ENCODE measurements at places on chromosomes 11 and 22.

DNA sequence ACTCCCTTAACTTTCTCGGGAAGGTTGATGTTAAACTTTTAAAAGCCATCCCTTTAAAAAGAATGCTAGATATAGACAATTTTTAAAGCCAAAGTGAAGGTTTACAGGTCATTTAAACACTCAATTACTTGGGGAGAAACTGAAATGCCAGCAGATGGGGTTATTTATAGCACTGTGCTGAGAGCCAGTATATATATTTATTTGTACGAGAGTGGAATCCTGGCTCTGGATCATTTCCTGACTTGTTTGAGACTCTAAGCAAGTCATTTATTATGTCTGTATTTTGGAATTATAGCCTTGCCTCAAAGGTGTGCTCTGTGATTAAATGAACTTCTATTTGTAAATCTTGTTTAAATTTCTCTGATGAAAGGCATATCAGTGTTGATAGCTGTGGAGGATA, 6.8 kb upstream of the ZBED5 start:
- no peak for DNase-seq

- DNase-seq, result no peak
Measured at GRCh38 chr11:119530509-119530908, 107.5 kb upstream of the THY1 start.

- DNase-seq, result no peak
Measured at GRCh38 chr11:133966172-133966651, 9.4 kb upstream of the IGSF9B start.

DNA sequence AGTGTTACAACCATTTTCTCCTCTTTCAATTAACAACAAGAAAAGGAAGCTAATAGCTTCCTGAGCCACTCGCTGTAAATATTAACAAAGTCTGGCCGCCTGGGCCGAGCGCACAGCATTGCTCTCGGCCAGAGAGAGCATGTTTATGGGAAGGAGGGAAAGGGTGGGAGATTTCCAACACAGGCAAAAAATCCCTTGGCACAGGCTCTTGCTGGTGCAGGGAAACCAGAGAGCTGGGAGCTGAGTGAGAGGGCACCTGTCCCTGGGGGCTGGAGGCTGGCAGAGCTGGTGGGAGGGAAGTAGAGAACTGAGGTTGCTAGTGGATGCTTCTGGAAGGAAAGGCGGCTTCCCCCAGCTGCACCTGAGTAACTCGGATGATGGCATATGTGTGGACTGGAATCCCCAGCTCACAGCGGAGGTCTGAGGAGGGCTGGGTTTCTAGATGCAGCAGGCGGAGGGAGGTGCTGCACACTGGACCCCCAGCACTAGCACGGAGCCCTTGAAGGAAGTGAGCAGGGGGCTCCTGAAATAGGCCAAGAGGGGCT, 59.6 kb downstream of the FLRT1 start:
- peak; percentile 15 for DNase-seq

Data from NB4 (cell line).